ENCODE measurements at places on chromosomes 16 and 17.

GRCh38 chr16:88039591-88039990 lies 88.4 kb downstream of the BANP start:
- no peak for DNase-seq

- DNase-seq: no peak
Observed at GRCh38 chr17:41327411-41328120, 12.1 kb upstream of the KRTAP17-1 start.

- DNase-seq: no peak
Observed at GRCh38 chr17:12048843-12049473, 28.3 kb downstream of the MAP2K4 start.

DNA sequence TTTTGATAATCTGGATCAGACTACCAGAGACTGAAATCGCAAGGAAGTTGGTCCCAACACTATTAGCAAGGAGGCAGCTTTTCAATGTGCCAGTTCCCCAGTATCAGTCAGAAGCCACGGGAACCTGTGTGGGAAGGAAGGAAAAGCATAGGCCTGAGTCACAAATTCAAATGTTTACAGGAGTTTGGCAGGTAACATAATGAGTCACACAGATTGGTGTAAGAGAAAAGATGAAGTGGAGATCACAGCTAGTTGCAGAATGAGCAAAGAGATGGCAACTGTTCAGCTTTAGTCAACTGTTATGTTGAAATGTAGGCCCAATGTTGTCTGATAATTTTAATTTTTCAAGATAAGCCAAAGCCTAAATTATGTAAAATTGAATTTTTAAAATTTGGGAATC lies 28.1 kb upstream of the ITGA2B start:
- no peak for DNase-seq

GRCh38 chr17:66373944-66374817 lies 71.8 kb downstream of the PRKCA start:
- peak; percentile 24 for DNase-seq

GRCh38 chr17:40778461-40778860 lies 3.9 kb downstream of the KRT27 start:
- DNase-seq: no peak

DNA sequence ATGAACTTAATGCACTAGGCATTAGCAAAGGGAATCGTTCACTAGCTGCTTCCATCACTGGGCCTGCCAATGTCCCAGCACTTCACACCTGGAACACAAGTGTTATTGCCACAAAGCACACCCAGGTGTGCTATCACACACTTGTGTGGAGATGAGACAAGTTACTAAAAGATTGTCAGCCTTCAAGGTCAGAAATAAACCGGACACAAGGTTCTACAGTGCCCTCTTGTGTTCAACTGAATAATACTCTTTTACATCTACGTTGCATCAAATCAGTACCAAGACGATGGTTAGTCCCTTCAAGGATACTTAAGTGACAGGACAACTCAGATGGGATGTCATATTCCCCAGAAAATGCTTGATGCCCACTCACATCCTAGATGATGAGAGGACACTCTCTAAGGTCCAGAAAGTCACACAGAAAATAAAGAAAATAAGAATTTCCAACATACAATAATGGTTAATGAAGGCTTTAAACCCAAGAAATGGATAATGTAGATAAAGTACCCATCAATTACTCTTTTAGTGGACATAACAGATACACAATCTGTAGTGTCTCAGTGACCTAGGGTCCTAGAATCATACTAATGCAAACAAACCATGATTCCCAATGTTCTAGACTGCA lies 16.4 kb upstream of the GLG1 start:
- no peak for DNase-seq

DNA sequence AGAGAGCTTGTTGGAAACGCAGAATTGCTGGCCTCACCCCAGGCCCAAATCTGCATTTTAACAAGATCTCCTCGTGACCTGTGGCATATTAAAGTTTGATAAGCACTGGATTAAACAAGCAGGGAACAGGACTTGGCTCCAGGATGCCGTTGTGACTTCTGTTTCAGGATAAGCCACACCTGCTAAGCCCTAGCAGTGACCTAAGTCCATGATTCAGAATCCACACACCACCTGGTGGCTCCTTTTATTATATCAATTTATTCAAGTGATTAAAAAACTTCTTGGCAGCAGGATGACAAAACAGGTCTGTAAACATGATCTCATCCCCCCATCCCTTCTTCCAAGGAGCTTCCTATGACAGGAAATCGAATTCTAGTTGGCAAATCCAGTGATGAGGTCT lies 9.1 kb downstream of the NAGPA start:
- no peak for DNase-seq
